NCI-H1105 (cell line): ENCODE measurements at places on chromosomes 5 and 9.

DNA sequence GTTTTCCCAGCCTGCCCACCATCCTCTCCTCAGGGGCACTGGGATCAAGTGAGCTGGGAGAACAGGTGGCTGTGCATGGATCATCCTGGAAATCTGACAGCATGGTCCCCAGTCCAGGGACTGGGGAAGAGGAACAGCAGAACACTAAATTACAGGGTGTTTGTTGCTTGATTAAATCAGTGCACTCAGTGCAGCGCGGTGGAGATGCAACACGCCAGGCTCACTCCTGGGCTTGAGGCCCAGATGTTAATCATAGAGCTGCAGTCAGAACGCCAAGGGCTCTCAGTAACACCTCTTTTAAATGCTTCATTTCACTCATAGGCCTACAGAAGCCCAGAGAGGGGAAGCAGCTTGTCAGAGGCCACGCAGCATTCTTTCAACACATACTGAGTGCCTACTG, 14.2 kb upstream of the LARP1 start:
- DNase-seq, result no peak

DNA sequence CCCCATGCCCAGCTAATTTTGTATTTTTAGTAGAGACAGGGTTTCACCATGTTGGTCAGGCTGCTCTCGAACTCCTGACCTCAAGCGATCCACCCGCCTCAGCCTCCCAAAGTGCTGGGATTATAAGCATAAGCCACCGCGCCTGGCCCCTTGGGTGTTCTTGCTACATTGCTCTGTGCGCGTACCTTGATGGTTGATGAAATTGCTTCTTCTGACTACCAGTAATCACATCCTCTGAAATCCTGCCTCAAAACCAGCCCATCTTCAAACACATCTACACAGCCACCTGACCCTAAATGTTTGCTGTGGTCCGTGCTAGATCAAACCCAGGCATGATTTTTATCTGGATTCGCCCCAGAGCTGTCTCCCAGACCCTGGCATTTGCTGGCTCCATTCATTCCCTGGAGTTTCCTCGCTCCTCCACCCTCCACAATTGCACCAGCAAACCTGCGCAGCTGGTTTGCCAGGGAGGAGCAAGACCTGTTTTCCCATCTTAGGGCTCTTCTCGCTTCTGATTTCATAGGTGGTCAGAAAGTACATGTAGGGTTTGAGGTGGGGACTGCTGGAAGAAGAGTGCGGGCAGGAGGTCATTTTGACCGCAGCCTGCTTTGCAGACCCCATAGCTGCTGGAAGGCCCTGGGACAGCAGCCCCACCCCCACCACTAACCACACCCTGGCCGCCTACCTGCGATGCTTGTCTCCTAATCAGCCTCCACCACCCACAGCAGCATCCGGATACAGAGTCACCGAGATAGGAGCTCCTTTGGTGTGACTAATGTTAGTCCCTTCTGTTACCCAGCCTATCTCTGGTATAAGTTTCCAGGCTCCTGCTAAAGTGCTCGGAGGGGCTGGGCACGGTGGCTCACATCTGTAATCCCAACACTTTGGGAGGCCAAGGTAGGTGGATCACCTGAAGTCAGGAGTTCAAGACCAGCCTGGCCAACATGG, 22.7 kb downstream of the SWI5 start:
- no peak for DNase-seq

DNA sequence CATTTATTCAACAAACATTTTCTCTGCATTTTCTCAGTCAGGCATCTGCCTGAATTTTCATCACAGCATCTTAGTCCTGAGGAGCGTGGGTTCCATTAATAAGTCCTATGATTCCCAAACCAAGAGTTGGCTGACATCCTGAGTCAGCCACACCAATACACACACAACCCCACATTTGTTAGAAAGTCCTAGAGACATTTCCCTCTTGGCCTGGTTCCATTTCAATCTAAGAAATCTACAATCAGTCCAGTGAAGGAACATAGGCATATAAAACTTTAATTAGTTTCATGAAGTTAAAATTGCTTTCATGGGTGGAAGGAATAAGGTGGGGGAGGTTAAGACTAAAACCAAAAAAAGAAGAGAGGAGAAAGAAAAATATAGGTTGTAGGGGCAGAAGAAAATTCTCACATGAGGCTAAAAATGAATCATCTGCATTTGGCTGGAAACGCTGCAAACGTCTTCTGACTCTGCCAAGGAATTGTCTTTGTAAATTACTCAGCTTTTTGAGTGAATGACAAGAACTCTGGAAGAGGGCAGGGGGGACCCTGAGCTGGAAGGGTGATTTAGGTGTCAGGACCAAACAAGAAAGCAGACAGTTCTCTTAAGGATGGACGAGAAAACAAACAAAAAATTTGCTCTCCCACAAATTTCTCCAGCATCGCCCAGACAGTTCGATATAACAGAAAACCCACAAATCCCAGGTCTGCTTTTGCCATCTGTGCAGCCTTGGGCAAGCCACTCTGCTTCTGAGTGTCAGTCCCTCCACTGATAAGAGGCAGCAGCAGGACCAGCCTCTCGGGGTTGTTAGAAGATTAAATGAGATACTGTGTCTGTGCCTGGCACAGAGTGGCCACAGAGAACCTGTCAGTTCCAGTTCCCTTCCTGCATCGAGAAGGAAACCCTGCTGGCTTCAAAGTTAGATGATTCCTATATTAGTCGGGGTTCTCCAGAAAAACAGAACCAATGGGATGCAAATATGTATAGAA, 289.7 kb downstream of the CDK5RAP2 start:
- DNase-seq, result no peak

DNA sequence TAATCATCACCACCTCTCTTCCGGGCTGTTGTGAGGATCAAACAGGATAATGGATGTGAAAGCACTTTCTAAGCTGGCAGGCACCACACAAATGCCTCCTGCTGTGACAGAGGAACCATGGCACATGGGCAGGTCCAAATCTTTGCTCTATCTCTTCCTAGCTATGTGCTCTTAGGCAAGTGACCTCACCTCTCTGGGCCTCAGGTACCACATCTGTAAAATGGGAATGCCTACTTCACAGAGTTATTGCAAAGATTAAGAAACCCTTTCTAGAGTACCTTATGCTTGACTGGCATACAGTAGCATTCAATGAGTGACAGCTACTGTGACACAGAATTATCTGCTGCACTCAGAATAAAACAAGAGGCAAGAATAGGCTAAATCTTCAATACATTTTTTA, 51.6 kb downstream of the CDK5RAP2 start:
- no peak for DNase-seq
